Peyer's patch (tissue), 4 donors: ENCODE measurements at places on chromosomes 4 and X. TPM values are rescaled to one million over a fixed set of nuclear protein-coding genes. Genes with fewer than 3 reads are reported as not detected.
A peak's percentile ranks its signal among the peaks of the same experiment; 100 is the strongest.

- no peak overlapping the region for H3K27ac ChIP-seq
- H3K4me1 ChIP-seq = no peaks in the 10 kb centered on the region
- H3K4me3 ChIP-seq = no peak overlapping the region
- H3K27me3 ChIP-seq = no peaks in the 10 kb centered on the region
- no peak for DNase-seq
These were observed 54.1 kb upstream of the AP1S2 start for GRCh38 chrX:15908603-15909290.

GRCh38 chrX:2500091-2500802 lies 529 bp downstream of the DHRSX start:
- H3K4me3 ChIP-seq = peak overlapping the region; percentile 99
- peak overlapping the region; percentile 87 for H3K27ac ChIP-seq
- peak; percentile 27 for DNase-seq
- H3K36me3 ChIP-seq = no peaks in the 10 kb centered on the region
- no peaks in the 10 kb centered on the region for H3K4me1 ChIP-seq
- no peaks in the 10 kb centered on the region for H3K27me3 ChIP-seq

DNA sequence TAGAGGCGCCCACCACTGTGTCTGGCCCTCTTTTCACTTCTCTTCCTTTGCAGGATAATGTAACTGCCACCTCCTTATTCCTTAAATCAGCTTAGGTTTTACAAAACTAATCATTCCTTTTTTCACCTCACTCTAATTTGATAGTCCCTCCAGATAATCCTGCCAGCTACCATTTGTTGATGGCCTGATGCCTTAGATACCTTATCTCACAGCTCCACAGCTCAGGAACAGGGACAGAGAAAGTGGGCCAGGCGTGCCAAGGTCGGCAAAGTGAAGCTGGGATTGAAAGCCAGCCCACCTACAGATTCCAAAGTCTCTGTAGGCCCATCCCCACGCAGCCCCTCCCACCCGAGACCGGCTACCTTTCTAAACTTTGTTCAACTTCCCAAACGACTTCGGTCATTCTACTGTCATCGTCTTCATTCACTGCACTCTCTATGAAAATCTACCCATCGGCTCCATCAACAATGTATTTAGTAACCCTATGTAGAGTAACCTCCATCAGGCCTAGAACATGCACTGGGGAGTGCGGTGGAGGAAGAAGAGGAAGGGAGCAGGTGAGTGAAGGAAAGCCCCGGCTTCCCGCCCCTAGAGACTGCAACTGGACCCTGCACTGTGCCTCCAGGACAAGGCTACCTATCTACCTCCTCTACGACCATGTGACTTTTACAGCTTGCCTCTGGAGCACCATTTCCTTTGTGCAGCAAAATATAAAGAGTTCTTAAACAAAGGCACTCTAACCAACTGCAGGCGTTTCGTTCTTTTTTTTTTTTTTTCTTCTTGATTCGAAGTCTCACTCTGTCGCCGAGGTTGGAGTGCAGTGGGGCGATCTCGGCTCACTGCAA lies 1.5 kb downstream of the CASP6 start:
- DNase-seq = no peak
- no peaks in the 10 kb centered on the region for H3K27me3 ChIP-seq
- no peaks in the 10 kb centered on the region for H3K36me3 ChIP-seq
- H3K27ac ChIP-seq = peak overlapping the region; percentile 81
- H3K4me3 ChIP-seq = peak overlapping the region; percentile 85
- H3K4me1 ChIP-seq = peaks cover 47% of the 10 kb centered on the region

- no peaks in the 10 kb centered on the region for H3K4me1 ChIP-seq
- no peak for DNase-seq
- no peaks in the 10 kb centered on the region for H3K36me3 ChIP-seq
- H3K27ac ChIP-seq = no peak overlapping the region
These were observed 71.1 kb upstream of the VCX start for GRCh38 chrX:7771788-7772438.

- no peaks in the 10 kb centered on the region for H3K4me1 ChIP-seq
- H3K4me3 ChIP-seq = no peak overlapping the region
- H3K36me3 ChIP-seq = no peaks in the 10 kb centered on the region
- H3K27ac ChIP-seq = no peak overlapping the region
These were observed 184.8 kb upstream of the MTMR8 start for GRCh38 chrX:64580035-64580434.

- H3K4me1 ChIP-seq = no peaks in the 10 kb centered on the region
- no peak overlapping the region for H3K27ac ChIP-seq
- no peak for DNase-seq
- no peaks in the 10 kb centered on the region for H3K27me3 ChIP-seq
- H3K36me3 ChIP-seq = no peaks in the 10 kb centered on the region
- no peak overlapping the region for H3K4me3 ChIP-seq
These were observed 187.2 kb downstream of the RAB28 start for GRCh38 chr4:13296986-13297385.

GRCh38 chr4:150801833-150802232 lies 213.3 kb downstream of the LRBA start:
- no peaks in the 10 kb centered on the region for H3K36me3 ChIP-seq
- H3K4me3 ChIP-seq = no peak overlapping the region
- no peaks in the 10 kb centered on the region for H3K27me3 ChIP-seq
- H3K4me1 ChIP-seq = no peaks in the 10 kb centered on the region
- no peak for DNase-seq
- no peak overlapping the region for H3K27ac ChIP-seq

GRCh38 chr4:152516156-152516555 lies 19.7 kb downstream of the FBXW7 start:
- H3K27ac ChIP-seq = no peak overlapping the region
- no peaks in the 10 kb centered on the region for H3K36me3 ChIP-seq
- no peak overlapping the region for H3K4me3 ChIP-seq
- no peaks in the 10 kb centered on the region for H3K4me1 ChIP-seq
- no peak for DNase-seq

DNA sequence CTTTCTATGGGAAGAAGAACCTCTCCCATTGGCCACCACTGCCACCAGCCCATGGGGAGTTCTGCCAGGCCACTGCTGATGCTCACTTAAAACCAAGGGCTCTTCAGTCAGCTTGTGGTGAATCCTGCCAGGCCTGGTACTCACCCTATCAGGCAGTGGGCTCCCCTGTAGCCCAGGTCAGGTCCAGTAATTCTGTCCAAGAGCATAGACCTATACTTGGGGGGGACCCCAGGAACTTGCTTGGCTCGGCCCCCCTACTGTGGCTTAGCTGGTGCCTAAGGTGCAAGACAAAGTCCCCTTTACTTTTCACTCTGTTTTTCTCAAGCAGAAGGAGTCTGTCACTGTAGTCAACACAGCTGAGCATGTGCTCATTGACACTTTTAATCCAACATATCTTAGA lies 1012.2 kb downstream of the PCDH19 start:
- H3K4me3 ChIP-seq = no peak overlapping the region
- H3K36me3 ChIP-seq = no peaks in the 10 kb centered on the region
- no peak overlapping the region for H3K27ac ChIP-seq

Gene PDE6B
- total RNA-seq = 1.4 TPM

Gene VGLL1
- total RNA-seq = not detected

Gene RPS6KA6
- 7.9 TPM for total RNA-seq
